ENCODE measurements at places on chromosomes 6 and 20.

DNA sequence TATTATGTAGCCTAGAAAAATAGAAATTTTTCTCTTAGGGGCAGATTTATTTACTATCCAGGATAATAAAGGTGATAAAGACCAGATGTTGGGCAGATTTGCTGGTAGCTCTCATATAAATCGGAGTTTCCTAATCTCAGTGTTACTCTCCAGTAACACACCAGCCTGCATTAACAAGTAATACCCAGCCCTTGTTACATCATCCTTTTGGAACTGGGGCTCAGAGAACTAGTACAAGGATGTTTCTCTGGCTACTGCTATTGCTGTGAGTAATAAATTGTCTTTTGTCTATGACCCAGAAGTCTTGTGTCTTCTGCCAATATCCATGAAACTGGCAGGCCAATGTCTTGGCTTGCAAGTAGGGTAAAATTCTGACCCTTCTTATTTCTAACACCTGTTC lies 16.8 kb downstream of the TPD52L1 start:
- DNase-seq: no peak

- no peak for DNase-seq
Observed at GRCh38 chr20:62496568-62497218, 20.9 kb upstream of the GATA5 start.

- no peak for DNase-seq
Observed at GRCh38 chr6:15892369-15892768, 229.5 kb upstream of the DTNBP1 start.

DNA sequence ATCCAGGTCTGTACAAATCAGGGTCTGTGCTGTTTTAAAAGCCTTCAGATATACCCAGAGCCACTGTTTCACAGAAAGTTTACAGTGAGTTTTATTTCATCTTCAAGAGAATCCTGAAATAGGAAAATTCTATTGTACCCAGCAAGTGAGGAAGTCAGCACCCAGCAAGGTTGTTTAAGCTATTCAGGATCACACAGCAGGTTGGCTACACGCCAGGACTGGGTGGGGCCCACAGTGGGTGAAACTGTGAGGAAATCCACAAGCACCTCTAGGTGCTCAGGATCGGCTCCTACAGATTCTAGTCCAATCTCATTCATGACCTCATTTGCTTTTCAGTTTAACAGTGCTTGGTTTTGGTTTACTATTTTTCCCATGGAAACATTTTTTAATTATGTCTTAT lies 128.9 kb downstream of the SYNDIG1 start:
- DNase-seq: no peak

GRCh38 chr6:30319146-30319835 lies 7.4 kb upstream of the TRIM39 start:
- no peak for DNase-seq

- DNase-seq: no peak
Observed at GRCh38 chr20:51828762-51829161, 26.4 kb upstream of the SALL4 start.

DNA sequence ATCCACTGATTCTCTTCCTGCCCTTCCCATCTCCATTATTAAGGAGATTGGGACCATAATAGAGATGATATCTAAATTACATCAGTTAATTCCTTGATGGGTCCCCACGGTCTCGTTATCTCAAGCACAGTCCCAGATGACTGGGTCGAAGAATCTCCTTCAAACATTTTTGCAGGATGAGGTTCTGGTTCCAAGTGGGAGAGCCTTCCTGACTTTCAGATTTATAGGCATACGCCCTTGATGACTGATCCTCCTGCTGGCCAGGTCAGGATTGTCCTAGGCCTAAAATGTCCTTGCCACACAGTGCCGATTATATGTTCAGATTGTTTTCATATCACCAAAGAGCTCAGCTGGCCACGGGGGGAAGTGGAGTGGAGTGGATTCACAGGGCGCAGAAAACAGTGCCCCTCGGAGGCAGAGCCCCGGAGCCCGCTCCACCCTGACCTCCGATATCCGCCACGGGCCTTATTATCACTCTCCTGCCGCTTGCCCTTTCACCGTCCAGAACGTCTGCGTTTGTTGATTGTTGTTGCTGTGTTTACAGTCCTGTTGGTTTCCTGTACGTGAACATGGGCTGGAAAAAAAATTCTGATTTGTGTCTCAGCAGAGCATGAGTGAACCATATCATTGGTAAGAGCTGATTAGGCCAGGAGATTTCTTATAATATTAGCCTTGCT lies 8.9 kb downstream of the BMP6 start:
- DNase-seq: no peak

Data from stimulated activated CD8-positive, alpha-beta memory T cell treated with anti-CD3 and anti-CD28 coated beads, Interleukin-7, amount 100 ng/mL, for 48 hours (primary cell).